ENCODE measurements at places on chromosomes 5 and 9.

DNA sequence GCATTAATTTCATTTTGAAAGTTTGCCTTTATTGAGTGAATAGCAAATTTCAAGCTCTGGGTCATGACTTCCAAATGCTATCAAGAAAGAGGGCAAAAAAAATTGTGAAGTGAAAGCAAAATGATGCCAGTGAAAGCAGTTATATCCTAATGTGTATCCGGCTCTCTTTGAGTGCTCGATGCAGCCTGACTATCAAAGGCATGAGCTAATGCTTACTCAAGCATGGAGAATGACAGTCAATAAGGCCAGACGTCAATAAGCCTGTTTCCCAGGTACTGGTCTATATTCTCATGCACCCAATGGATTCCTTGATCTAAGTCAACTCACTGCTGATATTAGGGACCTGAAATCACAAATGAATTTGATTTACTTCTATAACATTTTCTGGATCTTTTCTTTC, 435.5 kb downstream of the CAAP1 start:
- no peak for DNase-seq

- no peak for DNase-seq
These were observed 22.6 kb downstream of the DBH start for GRCh38 chr9:133658442-133659431.

DNA sequence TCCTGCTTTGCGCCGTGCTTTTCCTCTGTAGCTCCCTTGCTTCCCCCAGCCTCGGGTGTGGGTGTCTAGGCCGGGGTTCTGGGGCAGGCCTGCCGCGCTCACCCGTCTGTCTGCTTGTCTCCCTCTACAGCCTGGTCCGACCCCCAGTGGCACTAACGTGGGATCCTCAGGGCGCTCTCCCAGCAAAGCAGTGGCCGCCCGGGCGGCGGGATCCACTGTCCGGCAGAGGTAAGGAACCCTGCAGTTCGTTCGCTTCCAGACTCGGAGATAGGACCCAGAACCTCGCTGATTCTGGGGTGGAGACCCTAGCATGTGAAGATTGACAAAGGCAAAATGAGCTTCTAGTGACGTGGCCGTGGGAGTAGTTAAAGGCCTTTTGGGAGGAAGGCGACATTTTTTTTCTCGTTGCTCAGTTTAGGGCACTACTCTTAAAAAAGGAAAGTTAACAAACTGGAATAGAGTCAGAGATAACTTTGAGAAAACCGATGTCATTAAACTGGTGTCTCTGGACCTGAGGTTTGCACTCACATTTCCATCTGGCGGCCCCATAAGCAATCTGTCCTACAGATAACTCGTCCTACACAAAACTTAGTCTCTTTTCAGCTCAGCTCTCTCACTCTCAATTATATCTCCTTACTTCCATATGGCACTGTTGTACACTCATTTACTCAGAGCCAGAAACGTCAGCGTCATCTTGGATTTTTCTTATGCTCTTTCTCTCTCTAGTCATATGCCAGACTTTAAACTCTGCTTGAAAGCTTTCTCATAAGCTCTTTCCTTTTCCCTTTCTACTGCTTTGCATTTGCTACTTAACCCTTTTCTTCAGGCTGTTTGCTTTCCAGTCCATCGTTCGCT, 561 bp downstream of the SEC61B start:
- DNase-seq: peak; percentile 36

- DNase-seq: peak; percentile 37
These were observed 50.4 kb upstream of the PRR16 start for GRCh38 chr5:120413686-120414085.

GRCh38 chr5:93512799-93513198, 68.2 kb downstream of the NR2F1-AS1 start:
- DNase-seq: peak; percentile 90

GRCh38 chr9:120742951-120743416, 28.7 kb upstream of the MEGF9 start:
- peak; percentile 36 for DNase-seq

DNA sequence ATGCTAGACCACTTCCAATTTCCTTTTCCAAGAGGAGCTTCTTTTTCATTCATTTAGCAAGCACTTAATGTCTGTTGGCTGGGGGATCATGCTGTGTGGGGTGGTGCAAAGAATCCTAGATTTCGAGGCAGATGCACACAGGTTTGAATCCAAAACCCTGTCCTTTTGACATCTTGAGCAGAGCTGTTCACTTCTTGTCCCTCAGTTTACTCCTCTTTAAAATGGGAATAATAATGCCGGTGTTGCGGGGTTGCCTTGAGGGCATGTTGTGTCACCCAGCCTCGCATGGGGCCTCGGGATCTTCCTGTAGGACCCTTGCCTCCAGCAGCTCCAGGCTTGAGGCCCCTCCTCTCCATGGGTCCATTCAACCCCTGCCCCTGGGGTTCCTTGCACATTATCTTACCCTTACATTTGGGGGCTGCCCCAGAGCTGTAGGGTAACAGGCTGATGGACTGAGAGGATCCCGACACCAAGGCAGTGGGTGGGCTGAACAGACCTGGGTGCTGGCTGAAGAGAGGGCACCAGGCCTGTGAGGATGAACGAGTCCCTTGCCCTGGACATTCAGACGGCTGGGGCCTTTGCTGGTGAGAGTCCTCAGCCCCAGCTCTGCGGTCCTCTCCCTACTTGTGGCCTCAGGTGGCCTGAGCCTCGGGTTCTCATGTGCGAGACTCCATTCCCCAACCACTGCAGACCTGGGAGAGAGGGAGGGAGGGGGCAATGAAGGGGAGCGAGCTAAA, 145.8 kb downstream of the BARX1 start:
- no peak for DNase-seq

GRCh38 chr5:68226546-68227073, 11.1 kb downstream of the PIK3R1 start:
- DNase-seq: no peak

DNA sequence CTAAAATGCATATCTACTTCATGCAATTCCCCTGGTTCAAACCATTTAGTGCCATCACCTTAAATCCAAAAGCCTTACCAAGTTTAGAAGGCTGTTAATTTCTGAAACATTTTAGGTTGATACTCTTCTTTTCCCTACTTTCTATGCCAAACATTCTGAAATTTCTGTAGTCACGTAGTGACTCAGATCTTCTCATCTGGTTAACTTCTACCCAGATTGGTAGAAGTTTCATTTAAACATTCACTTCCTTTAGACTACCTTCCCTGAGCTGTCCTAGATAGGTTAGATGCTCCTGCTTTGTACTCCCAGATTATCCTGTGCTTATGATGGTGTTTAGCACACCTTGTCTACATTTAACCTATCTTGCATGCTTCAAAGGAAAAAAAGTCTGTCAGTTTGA, 9.9 kb downstream of the RAD50 start:
- DNase-seq: no peak

Measured in fibroblast of skin of right biceps (primary cell).